ENCODE measurements at places on chromosomes 7 and 10. TPM values are rescaled to one million over a fixed set of nuclear protein-coding genes. Genes with fewer than 3 reads are reported as not detected.
A peak's percentile ranks its signal among the peaks of the same experiment; 100 is the strongest.

DNA sequence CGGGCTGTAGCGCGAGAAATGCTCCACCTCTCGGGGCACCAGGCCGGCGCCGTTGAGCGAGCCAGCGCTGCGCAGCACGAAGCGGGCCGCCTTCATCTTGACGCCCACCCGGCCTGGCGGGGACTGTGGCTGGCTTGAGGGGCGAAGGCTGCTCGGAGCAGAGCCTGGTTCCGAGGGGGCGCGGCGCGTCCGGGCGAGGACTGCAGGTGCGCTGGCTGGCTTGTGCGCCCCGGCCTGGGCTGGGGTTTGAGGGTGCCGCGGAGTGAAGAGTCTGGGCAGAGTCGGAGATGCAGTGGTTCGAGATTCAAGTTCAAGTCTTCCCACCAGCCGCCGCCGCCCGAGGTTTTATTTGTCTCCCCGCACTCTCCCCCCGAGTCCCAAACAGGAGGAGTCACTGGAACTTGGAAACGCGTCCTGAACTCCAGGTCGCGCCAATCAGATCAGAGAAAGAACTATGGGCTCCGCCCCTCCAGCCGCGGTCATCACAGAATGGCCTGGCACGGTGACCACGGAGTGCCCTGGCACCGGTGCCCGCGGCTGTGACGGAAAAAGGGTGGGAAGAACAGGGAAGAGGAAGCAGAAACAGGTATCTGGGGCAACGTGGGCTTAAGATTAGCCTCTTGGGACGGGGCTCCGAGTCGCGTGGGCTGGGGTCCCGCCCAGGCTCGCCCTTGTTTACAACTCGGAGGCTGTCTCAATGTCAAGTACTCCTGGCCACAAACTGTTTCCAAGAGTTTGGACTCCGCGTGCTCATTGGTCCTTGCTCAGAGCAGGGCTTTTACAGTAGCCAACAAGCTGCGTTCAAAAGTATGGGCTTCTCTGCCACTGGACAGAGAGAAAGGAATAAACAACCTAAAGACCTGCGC lies at the start of gene PDK4:
Gene PDK4, minus strand, starts transcription at position 319 of the 866 bp plus-strand sequence. Its CDS starts 223 bp downstream, at position 96.
- H3K36me3 ChIP-seq = peaks cover 38% of the 10 kb centered on the region
- peaks cover 78% of the 10 kb centered on the region for H3K4me1 ChIP-seq
- H3K4me3 ChIP-seq = peak within 1 kb of the TSS; percentile 89
- DNase-seq = peak; percentile 95
- H3K27me3 ChIP-seq = no peaks in the 10 kb centered on the region
- peak within 1 kb of the TSS; percentile 99 for H3K27ac ChIP-seq

DNA sequence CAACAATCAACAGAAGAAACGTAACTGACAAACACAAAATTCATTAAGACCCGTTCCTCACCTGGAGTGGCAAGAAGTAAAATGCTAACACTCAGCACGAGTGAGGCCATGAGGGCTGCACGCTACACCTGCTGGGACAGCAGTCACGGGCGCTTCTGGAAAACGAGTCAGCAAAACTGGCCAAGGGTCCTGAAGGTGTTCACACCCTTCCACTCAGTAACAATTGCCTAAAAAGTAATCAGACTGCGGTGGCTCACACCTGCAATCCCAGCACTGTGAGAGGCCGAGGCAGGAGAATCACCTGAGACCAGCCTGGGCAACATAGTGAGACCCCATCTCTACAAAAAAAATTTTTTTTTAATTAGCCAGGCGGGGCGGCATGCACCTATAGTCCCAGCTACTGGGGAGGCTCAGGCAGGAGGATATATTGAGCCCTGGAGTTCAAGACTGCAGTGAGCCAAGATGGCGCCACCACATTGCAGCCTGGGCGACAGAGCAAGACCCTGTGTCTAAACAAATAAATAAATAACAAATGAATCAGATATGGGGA lies 199.1 kb downstream of the MAD1L1 start:
- H3K27me3 ChIP-seq = no peaks in the 10 kb centered on the region
- no peak overlapping the region for H3K27ac ChIP-seq
- peaks cover under 1% of the 10 kb centered on the region for H3K36me3 ChIP-seq
- H3K4me3 ChIP-seq = no peak overlapping the region

The TACC2 gene
- total RNA-seq = 400 TPM

- H3K4me3 ChIP-seq = no peak overlapping the region
- peak overlapping the region; percentile 58 for H3K27ac ChIP-seq
- no peaks in the 10 kb centered on the region for H3K36me3 ChIP-seq
- no peak for DNase-seq
- H3K27me3 ChIP-seq = no peaks in the 10 kb centered on the region
- peaks cover 47% of the 10 kb centered on the region for H3K4me1 ChIP-seq
Measured at GRCh38 chr10:110415809-110416208, 81.9 kb upstream of the DUSP5 start.

The EGFR gene
- 6.1 TPM for total RNA-seq

- H3K4me1 ChIP-seq = no peaks in the 10 kb centered on the region
- H3K36me3 ChIP-seq = no peaks in the 10 kb centered on the region
- DNase-seq = no peak
- H3K4me3 ChIP-seq = no peak overlapping the region
- no peak overlapping the region for H3K27ac ChIP-seq
- no peaks in the 10 kb centered on the region for H3K27me3 ChIP-seq
Measured at GRCh38 chr7:115252461-115252860, 330.6 kb downstream of the MDFIC start.

GRCh38 chr7:53358269-53358668 lies 322.8 kb downstream of the POM121L12 start:
- no peaks in the 10 kb centered on the region for H3K4me1 ChIP-seq
- no peaks in the 10 kb centered on the region for H3K36me3 ChIP-seq
- no peak for DNase-seq
- no peaks in the 10 kb centered on the region for H3K27me3 ChIP-seq

GRCh38 chr7:30276203-30276900 lies 8.0 kb upstream of the ZNRF2 start:
- DNase-seq = no peak
- H3K4me3 ChIP-seq = no peak overlapping the region
- no peaks in the 10 kb centered on the region for H3K36me3 ChIP-seq
- H3K27me3 ChIP-seq = no peaks in the 10 kb centered on the region

DNA sequence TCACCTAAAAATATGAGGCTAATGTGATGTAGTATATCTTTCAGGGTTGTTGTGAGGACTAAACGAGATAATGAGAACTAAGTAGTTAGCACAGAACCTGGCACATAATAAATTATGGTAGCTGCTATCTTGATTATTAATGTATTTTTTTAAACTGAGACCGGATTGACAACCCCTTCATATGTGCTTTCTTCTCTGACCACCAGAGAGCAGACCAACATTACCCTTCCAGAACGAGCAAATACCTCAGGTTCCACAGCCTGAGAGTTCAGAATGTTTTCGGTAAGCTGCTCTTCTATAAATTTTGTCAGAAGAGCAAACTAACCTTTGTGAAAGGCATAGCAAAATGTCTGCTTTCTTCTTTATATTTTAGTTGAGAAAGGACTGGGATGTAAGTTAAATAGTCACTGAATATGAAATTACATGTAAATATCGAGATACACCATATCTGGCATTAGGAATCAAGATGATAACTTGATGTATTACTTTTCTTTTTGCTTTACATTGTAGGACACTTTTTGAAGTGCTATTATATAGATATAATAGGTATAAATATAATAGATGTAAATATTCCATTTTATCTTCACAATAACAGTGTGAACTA lies 13.6 kb upstream of the BPGM start:
- H3K36me3 ChIP-seq = no peaks in the 10 kb centered on the region
- H3K27me3 ChIP-seq = no peaks in the 10 kb centered on the region
- H3K27ac ChIP-seq = no peak overlapping the region
- peaks cover 9% of the 10 kb centered on the region for H3K4me1 ChIP-seq
- no peak for DNase-seq
- H3K4me3 ChIP-seq = no peak overlapping the region

The C7orf33 gene
- not detected for total RNA-seq

- no peak for DNase-seq
- H3K4me1 ChIP-seq = peaks cover 10% of the 10 kb centered on the region
- H3K36me3 ChIP-seq = peaks cover 17% of the 10 kb centered on the region
- H3K27ac ChIP-seq = no peak overlapping the region
- H3K27me3 ChIP-seq = no peaks in the 10 kb centered on the region
Measured at GRCh38 chr7:156865493-156865892, 27.5 kb downstream of the LMBR1 start.

- no peaks in the 10 kb centered on the region for H3K36me3 ChIP-seq
- H3K27ac ChIP-seq = peak overlapping the region; percentile 92
- H3K4me1 ChIP-seq = peaks cover 44% of the 10 kb centered on the region
- peak overlapping the region; percentile 97 for H3K4me3 ChIP-seq
Measured at GRCh38 chr7:130069179-130069977, 956 bp upstream of the KLHDC10 start.

DNA sequence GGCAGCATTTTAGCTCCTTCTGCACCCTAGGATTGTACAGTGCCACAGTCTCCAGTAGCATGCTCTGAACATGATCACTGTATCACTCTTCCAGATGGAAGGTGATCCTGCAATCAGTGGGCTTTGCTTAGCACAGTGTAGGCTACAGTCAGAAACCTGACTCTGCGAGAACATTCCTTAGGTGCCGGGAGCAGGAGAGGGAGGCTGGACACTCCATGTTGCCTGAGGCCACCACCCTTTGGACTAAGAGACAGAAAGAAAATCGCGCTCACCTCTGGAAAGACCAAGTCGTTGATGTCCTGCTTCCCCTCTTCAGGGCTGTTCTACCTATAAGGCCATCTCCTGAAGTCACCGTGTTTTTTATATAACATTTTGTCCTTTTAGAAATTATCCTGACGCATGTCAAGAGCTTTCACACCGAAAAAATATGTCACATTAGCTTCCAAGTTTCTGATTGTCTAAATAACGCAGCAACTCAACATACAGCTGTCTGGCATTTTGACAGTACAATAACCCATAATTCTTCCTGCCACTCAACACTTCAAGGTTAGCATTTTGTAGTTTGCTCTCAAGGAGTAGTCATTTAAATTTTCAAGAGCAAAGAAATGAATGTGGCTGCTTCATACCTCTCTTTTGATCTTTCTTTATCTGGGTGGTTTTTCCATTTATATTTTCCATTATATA lies 563.1 kb downstream of the LRMDA start:
- H3K27ac ChIP-seq = no peak overlapping the region
- H3K27me3 ChIP-seq = no peaks in the 10 kb centered on the region
- no peaks in the 10 kb centered on the region for H3K4me1 ChIP-seq
- no peak for DNase-seq

DNA sequence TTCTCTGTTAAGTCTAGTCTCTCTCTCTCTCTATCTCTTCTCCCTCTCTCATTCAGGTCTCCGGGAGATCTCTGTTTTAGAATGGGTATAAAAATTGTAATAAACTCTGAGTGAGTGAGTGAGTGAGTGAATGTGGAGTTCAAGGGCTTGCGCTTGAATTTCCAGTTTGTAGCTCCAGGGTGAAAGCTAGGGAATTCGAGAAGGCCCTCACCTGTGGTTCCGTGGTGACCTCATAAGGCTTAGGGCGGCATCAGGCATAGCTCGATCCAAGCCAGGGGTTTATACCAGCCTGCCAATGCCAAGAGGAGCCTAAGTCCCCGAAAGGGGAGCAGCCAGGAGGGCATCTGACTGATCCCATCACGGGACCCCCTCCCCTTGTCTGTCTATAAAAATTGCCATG lies 456 bp downstream of the AKR1B15 start:
- no peaks in the 10 kb centered on the region for H3K27me3 ChIP-seq
- H3K27ac ChIP-seq = no peak overlapping the region
- H3K4me3 ChIP-seq = no peak overlapping the region
- peaks cover 6% of the 10 kb centered on the region for H3K4me1 ChIP-seq

GRCh38 chr7:15462721-15463389 lies 99.0 kb downstream of the AGMO start:
- H3K36me3 ChIP-seq = no peaks in the 10 kb centered on the region
- H3K27ac ChIP-seq = peak overlapping the region; percentile 69
- DNase-seq = no peak
- no peak overlapping the region for H3K4me3 ChIP-seq

DNA sequence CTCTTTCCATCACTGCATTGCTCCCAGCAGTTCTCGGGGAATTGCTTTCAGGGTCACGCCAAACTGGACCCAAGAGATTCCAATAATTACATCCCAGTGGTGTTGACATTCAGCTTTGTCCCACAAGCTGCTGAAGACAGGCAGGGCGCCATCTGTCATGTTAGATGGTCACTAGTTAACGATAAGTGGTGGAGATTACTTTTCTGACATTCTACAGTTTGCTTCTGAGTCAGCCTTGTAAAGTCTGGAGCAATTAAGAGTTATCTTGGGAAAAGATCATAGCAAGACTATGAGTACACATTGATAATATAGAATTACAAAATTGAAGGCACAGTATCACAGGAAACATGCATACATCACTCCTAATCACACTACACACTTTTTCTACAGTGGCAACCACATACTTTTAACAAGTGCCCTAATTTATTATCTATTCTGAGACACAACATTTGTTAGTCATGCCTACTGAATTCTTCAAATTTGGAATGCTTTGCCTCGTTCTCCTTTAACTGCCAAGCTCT lies 41.9 kb downstream of the SEMA3C start:
- no peaks in the 10 kb centered on the region for H3K36me3 ChIP-seq
- peaks cover 28% of the 10 kb centered on the region for H3K4me1 ChIP-seq
- H3K27ac ChIP-seq = no peak overlapping the region
- no peak overlapping the region for H3K4me3 ChIP-seq
- no peak for DNase-seq

- H3K4me1 ChIP-seq = peaks cover 23% of the 10 kb centered on the region
- DNase-seq = no peak
- H3K4me3 ChIP-seq = no peak overlapping the region
- H3K36me3 ChIP-seq = no peaks in the 10 kb centered on the region
Measured at GRCh38 chr10:3882855-3883254, 97.8 kb upstream of the KLF6 start.

DNA sequence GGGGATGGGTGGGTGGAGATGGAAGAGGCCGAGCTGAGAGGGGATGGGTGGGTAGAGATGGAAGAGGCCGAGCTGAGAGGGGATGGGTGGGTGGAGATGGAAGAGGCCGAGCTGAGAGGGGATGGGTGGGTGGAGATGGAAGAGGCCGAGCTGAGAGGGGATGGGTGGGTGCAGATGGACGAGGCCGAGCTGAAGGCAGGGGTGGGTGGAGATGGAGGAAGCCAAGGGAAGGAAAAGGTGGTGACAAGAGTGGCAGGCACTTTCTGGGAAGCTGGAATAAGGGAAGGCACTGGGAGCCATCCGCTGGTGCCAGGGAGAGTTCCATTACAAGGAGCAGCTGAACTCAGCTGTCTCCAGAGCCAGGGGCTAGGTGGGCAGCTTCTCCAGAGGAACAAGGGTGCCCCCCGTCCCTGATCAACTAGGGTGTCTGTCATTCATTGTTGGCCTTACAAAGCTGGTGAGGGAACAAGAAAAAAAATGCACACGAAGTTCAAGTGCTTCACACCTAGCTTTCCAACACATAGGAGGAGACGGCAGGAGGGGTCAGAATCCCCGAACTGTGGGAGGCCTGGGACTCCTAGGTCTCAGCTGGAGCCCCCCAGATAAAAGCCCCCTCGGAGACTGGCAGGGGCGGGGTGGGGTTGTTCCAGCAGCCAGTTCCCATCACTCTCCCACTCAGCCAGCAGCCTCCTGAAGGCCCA lies 62.4 kb downstream of the PROSER2 start:
- peaks cover 5% of the 10 kb centered on the region for H3K4me1 ChIP-seq
- DNase-seq = no peak
- H3K27me3 ChIP-seq = no peaks in the 10 kb centered on the region
- H3K27ac ChIP-seq = no peak overlapping the region

All from left ventricle myocardium inferior (tissue), 1 donor.